Bone marrow (tissue), 2 donors: ENCODE measurements at places on chromosomes 1 and 21.

DNA sequence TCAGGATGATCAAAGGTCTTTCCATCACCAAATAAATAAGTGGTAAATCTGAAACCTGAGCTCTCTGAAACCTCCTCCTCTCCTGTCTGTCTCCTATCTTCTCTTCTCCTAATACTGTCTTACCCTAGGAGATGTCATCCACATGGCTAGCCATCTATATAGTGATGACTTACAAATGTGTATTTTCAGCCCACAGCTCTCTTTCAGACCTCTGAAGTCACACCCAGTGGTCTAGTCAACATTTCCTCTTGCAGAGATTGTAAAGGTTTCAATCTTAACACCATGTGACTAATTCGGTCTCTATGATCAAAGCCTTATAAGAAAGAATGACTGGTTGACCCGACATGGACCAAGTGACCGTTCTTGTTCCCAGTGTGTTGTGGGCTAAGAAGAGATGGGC, 63.1 kb upstream of the DPT start:
- DNase-seq, result no peak

DNA sequence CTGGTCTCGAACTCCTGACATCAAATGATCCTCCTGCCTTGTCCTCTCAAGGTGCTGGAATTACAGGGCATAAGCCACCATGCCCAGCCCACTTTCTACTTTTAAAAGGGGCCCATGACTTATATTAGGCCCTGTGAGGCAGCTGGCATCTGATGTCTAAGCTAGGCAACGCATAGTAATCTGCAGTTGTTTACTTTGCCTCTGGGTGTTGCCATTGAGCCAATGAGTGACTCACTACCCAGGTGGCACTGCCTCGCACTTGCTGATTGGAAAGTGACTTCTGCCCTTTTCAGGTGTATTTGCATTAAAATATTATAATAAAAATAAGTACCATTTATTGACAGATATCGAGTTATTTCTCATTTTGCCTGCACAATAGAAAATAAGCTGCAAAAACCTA, 84.9 kb downstream of the KIF14 start:
- DNase-seq, result no peak

DNA sequence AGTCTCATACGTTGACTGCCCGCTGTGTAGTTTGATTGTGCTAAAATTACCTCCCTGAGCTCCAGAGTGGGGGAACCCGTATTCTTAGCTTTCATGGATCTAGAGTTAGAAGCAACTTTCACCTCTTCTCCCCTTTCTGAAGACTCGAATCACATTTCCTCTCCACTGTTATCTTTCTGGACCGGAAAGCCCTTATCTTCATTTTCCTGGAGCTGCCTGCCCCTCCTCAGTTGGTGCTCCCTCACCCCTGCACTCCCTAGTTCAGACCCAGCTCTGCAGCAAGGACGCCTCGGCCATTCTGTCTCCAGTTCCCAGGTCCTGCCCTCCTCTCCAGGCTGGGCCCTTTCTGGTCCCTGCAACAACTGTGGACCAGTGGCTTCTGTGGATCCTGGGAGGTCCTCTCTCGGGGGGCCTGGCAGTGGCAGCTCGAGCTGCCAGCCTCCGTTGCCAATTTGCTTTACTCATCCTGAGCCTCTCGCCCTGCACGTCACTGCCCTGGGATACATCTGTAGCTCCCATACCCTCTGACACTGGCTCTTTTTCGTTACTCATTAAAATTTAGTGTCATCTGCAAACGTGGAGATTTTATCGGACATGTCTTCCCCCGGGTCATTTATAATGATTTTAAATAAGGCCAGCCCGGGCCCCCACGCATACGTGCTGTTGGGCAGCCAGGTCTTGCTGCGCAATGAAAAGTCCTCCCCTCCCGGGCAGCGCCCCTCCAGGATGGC, 141.5 kb upstream of the VAMP3 start:
- DNase-seq, result no peak

DNA sequence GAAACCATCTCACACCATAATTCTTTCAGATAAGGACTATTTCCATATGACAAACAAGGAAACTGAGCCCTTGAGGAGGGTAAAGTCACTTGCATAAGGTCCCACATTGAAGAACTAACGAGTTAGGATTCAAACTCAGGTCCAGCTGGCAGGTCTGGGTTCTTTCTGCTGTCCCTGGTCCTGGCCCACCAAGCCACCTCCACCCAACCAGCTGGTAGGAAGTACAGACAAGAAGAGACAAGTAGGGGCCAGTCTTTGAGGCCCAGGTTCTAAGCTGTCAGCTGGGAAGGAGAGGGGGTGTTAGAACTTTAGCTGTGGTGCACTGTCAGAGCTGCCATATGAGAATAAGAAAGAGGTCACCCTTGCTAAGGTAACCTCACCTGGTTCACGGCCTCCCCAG, 188.6 kb downstream of the TRABD2B start:
- no peak for DNase-seq

- DNase-seq, result no peak
Measured at GRCh38 chr1:185309566-185309965, 7.5 kb downstream of the IVNS1ABP start.

DNA sequence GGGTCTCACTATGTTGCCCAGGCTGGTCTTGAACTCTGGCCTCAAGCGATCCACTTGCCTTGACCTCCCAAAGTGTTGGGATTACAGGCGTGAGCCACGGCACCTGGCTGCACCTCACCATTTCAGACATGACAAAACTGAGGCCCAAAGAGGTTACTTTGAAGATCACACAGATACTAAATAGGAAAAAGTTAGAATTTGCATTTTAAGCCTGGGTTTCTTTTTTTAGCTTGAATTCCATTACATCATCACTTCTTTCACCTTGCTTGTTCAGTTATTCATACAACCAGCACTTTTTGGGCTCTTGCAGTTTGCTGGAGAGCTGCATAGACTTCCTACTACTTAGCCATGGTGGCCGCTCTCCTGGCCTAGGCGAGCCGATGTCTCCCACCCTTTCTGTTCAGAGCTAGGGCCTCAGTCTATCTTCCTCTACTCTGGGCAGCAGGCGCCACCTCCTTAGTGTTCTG, 16.3 kb upstream of the CD2 start:
- DNase-seq, result no peak
